ENCODE measurements at places on chromosomes 11 and 22. TPM values are rescaled to one million over a fixed set of nuclear protein-coding genes. Genes with fewer than 3 reads are reported as not detected.
A peak's percentile ranks its signal among the peaks of the same experiment; 100 is the strongest.

DNA sequence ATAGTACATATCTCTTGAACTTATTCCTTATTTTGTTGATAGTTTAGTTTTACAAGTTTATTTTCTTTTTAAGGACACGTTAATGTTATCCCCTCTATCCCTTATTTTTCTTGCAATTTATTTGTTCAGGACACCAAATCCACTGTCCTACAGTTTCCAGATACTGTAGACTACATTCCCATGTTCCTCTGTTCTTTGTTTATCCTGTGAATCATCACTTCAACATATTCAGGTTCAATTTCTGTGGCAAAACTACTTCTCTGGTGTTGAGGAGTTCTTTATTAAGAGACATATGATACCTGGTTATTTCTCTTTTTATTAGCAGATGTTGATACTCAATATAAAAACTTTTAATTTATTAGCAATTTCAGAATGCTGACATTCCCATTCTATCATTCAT lies 72.8 kb upstream of the CLNS1A start:
- no peak for DNase-seq

GRCh38 chr11:99241066-99241465 lies 220.3 kb downstream of the CNTN5 start:
- DNase-seq = no peak

DNA sequence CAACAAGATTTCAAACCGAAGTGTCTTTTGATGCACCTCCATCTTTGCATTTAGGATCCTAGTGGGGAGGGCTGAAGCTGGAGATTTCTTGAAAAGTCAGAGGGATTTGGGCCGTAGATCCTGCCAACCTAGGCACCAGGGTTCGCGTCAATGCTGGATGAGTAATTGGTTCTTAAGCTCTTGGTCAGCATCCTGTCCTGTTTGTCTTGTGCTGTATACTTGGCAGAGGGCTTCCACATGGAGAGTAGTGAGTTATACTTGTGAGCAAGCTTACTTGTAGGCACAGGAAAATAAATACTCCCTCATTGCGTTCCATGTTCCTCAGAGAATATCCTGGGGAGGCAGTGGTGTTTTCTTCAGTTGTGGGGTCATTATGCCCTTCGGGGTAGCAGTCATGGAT lies 12.6 kb downstream of the INSC start:
- DNase-seq = no peak

- no peak for DNase-seq
Observed at GRCh38 chr11:73961321-73961720, 10.5 kb downstream of the DNAJB13 start.

Gene PRR33
- not detected for polyA plus RNA-seq

DNA sequence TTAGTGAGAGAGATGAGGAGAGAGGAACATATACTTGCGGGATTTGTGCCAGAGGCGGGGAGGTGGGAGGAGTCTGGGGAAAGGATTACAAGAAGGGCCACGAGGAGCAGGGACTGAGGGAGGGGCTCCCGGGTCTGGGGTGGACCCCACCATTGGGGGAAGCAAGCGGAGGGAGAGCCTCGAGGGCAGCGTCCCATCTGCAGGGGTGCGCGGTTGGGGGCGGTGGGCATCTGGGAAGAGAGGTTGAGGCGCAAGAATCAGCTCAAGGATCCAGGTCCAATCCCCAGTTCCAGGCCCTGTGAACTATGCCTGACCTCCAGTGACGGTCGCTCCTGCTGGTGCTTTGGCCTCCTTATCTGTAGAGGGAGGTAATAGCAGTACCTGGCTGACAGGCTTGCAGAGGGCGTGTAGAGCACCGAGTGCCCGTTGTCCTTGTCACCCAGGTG lies 38.0 kb downstream of the ADAMTS15 start:
- DNase-seq = no peak

- DNase-seq = no peak
Observed at GRCh38 chr11:10937385-10937771, 79.5 kb upstream of the ZBED5 start.

DNA sequence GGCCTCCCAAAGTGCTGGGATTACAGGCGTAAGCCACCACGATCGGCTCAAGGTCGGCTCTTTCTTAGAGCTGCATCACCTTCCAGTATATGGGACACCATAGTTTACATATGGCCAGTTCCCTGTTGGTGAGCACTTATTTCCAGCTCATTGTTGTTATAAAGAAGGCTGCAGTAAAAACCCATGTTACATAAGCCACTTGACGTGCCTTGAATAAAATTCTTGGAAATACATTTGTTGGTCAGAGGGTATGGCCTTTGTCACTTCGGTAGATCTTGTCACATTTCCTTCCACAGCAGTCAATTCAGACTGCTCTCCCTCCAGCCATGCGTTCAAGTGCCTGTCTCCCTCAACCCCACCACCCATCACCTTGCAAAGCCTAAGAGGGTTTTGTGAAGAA lies 92.9 kb downstream of the PRR5L start:
- DNase-seq = no peak

Gene SEC14L3
- polyA plus RNA-seq = not detected

GRCh38 chr11:16738947-16739815 lies 734 bp downstream of the C11orf58 start:
- DNase-seq = no peak

Gene CD3G
- polyA plus RNA-seq = not detected

Gene PHOX2A
- polyA plus RNA-seq = not detected

DNA sequence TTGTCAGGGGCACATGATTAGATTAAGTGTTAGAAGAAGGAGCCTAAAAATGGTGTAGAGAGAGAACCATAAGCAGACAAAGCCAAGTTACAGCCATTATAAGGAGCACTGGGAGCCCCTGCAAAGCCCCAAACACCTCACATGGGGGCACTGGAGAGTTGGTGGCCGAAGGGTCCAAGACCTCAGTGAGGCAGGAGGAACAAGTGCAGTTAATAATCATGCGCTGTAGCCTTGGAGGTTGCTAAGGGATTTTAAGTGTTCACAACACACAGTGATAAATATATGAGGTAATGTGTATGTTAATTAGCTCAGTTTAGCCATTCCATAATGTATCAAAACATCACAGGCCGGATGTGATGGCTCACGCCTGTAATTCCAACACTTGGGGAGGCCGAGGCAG lies 54.4 kb upstream of the JAM3 start:
- DNase-seq = no peak

- DNase-seq = no peak
Observed at GRCh38 chr22:25393121-25393805, 171.2 kb upstream of the GRK3 start.

DNA sequence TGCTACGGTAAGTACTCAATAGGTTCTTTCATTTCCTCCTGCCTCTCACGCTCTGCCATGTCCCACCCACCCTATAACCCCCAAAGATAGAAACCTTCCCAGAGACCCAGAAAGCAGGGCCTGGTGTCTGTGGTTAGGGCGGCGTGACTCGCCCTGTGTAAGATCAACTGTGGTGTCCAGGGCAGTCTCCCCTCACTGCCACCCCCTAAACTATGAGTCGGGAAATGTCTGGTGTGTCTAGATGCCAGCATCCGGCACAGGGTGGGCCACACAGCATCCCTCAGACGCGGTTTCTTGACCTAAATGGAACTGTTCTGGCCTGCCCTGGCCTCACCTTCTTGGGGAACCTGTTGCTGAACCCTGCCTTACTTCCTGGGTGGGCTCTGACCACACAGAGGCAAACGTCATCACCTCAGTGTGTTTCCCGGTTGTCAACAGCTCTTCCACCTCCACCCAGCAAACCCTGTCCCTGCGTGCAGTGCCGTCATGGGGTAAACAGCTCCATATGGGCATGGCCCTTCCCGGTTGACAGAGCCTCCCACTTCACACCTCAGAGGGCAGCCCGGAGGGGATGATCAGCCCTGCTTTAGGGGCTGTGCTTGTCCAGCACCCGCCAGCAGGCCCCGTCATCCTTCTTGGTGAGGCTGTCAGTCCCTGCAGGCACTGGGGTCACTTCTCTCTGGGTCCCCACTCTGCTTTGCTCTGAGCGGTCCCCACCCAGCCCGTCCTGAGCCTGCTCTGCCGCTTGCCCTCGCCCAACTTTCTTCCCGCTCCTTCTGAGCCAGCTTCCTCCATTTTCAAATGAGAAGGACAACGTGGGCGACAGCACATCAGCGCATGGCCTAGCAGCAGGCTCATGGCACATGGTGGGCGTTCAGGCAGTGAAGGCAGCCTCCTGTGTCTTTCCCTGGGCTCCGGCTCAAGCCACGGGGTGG lies 6.0 kb downstream of the WNT11 start:
- no peak for DNase-seq

GRCh38 chr11:109838026-109838425 lies 255.2 kb upstream of the ZC3H12C start:
- DNase-seq = no peak

DNA sequence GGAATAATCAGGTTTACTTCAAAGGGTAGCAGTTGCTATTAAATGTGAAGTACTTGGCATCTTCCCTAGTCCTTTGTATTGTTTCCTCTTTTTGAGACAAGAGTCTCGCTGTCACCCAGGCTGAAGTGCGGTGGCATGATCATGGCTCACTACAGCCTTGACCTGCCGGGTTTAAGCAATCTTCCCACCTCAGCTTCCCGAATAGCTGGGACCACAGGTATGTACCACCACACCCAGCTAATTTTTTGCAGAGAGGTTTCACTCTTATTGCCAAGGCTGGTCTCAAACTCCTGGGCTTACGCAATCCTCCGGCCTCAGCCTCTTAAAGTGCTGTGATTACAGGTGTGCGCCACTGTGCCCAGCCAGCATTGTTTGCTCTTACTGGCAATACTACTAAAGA lies 36.2 kb upstream of the RAPSN start:
- no peak for DNase-seq

- DNase-seq = no peak
Observed at GRCh38 chr11:70205049-70205725, 2.1 kb downstream of the FADD start.

Gene POGLUT3
- polyA plus RNA-seq = 20.8 TPM

Gene MMP8
- polyA plus RNA-seq = not detected

Gene ANO9
- not detected for polyA plus RNA-seq

Gene DRG1
- 70.8 TPM for polyA plus RNA-seq

DNA sequence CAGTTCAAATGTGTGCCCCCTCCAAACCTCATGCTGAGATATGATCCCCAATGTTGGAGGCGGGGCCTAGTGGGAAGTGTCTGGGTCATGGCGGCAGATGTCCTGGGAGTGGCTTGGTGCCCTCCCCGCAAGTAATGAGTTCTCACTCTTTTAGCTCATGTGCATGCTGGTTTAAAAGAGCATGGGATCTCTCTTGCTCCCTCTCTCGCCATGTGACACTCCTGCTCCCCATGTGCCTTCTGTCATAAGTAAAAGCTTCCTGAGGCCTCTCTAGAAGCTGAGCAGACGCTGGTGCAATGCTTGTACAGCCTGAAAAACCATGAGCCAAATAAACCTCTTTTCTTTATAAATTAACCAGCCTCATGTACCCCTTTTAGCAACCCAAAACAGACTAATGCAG lies 98.8 kb downstream of the SGSM3 start:
- DNase-seq = no peak

Gene DDI1
- polyA plus RNA-seq = not detected

GRCh38 chr22:33656808-33657628 lies 263.3 kb downstream of the LARGE1 start:
- no peak for DNase-seq

- DNase-seq = no peak
Observed at GRCh38 chr11:57615308-57615707, 17.8 kb downstream of the SERPING1 start.

DNA sequence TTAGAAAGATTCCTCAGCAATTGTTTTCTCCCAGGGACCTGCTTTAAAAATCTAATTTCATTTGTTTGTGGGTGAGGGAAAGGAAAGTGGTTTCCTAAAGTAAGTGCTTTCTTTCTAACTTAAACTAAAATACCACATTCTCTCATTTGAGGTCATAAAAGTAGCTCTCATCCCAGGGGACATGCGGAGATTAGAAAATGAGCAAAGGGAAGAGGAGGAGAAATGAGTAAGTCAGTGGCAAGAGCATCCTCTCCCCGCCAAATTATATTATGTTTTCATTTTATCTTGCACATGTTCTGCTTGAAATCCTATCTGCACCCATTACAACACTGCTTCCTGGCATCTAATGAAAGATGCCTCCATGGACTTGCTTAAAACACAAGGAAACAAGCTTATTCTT lies 191.4 kb downstream of the ARHGAP42 start:
- DNase-seq = no peak

- no peak for DNase-seq
Observed at GRCh38 chr11:1864231-1864630, 11.3 kb downstream of the LSP1 start.

- DNase-seq = no peak
Observed at GRCh38 chr11:36142879-36143278, 146.3 kb downstream of the COMMD9 start.

DNA sequence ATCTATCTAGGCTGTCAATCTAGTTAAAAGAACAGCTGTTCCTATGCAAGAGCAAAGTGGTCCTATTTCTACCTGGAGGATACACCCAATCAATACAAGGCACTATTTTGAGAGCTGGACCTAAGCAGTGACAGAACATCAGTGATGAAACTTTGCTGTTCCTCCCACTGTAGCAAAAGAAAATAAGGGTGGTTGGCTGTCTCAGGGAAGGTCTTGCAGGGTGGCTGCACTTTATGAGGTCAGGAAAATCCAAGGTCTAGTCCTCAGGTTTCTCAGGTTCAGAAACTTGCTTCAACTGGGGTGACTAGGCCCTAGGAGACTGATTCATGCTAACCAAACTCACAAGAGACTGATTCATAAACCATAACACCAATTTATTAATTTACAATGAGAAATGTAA lies 11.6 kb downstream of the CPSF7 start:
- DNase-seq = no peak

GRCh38 chr11:110095554-110095953 lies 2.4 kb downstream of the ZC3H12C start:
- DNase-seq = no peak

DNA sequence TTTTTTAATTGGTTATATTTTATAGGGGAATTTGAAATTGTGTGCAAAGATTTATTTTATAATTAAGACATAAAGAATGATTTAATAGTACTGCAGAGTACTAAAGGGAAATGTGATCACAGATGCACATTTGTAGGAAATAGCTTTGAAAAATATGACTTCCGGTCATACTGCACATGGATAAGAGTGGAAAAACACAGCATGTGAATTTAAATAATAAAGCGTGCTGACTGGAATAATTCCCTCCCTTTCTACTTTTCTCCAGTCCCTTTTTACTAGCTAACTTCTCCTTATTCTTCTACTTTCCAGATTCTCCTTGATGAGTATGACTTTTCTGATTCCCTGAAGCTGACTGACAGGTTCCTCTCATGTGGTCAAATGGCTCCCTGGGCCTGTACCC lies 238.4 kb upstream of the CTSC start:
- DNase-seq = no peak

Gene SLC25A18
- 0.07 TPM for polyA plus RNA-seq

- DNase-seq = no peak
Observed at GRCh38 chr11:109612496-109612895, 190.5 kb downstream of the C11orf87 start.

Gene TRIM51
- not detected for polyA plus RNA-seq

GRCh38 chr22:37497062-37497599 lies 10.9 kb upstream of the MFNG start:
- DNase-seq = peak; percentile 50
